ENCODE measurements at places on chromosomes 2 and 18. TPM values are rescaled to one million over a fixed set of nuclear protein-coding genes. Genes with fewer than 3 reads are reported as not detected.

GRCh38 chr2:119425119-119425405 is 6.6 kb upstream of the TMEM37 start:
- no peak for DNase-seq

- no peak for DNase-seq
These were observed 8.0 kb upstream of the ITGB6 start for GRCh38 chr2:160207804-160208654.

- DNase-seq = no peak
These were observed 20.6 kb upstream of the SLC38A11 start for GRCh38 chr2:164975891-164976290.

DNA sequence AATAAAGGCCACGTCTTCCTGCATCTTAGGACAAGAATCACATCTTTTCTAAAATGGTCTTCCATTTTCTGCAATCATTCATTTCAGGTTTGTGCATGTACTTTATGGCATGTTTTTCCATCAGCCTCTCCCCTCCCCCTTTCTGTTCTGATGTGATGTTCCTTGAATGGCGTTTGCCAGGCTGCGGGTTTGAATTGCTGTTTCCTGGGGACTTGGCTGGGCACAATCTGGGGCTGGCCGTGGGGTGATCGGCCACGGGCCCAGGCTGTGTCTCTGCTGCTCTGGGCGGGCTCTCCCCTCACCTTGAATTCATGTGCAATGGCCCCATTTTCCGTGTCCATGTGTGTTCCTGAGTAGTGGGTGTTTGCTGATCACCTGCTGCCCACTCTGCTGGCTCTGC is 15.2 kb downstream of the DGKD start:
- no peak for DNase-seq

DNA sequence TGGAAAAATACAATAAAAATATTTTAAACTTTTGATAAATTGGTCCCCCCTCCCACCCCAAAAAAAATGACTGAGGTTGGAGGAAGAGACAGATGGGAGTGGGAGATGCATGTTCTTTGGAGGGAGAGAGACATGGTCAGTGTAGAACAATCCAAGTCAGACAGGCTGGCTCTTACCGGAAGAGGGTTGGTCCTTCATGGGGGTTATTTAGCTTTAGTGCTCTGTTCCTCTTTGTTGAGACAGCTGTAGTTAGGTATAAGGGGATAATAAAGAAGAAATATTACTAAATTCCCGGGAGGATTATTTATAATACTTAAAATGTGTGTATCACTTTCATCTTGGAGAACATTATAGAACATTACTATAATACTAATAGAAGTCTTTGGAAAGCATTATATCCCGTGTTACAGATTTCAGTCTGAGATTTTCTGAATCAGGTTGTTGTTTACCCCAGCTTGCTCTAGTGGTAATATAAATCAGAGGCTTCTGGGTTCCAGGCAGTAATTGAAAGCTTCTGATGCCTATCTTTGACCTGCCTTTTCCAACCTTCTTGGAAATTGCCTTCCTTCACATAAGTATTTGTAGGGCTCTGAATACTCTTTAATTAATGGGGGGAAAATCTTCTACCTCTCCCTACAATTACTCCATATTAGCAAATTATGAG is 87.7 kb downstream of the SPTBN1 start:
- DNase-seq = no peak

DNA sequence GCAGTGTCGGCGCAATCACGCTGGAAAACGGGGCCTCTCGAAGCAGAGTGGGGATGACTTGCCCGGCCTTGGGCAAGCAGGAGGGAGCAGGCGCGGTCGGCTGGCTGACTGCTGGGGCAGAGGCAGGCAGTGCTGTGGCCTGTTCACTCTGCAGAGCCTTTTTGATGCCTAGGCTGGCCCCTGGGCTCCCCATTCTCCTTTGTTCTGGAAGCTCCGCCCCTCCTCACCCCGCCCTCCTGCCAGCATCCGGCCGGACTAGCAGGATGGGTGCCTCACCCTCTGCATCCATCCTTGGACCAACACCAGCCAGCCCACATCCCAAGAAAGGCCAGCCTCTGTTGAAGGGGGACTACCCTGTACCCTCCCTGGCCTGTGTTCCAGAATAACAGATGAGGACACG is at the start of gene ASPRV1:
Gene ASPRV1 (minus strand): TSS at position 136 of the 400 bp plus-strand sequence. CDS start 195 bp downstream, outside the sequence.
- DNase-seq = no peak

- DNase-seq = no peak
These were observed 1652.4 kb upstream of the TMEFF2 start for GRCh38 chr2:193847130-193847529.

SPEG gene
- 19.8 TPM for polyA plus RNA-seq
